ENCODE measurements at places on chromosomes 12 and 14.

DNA sequence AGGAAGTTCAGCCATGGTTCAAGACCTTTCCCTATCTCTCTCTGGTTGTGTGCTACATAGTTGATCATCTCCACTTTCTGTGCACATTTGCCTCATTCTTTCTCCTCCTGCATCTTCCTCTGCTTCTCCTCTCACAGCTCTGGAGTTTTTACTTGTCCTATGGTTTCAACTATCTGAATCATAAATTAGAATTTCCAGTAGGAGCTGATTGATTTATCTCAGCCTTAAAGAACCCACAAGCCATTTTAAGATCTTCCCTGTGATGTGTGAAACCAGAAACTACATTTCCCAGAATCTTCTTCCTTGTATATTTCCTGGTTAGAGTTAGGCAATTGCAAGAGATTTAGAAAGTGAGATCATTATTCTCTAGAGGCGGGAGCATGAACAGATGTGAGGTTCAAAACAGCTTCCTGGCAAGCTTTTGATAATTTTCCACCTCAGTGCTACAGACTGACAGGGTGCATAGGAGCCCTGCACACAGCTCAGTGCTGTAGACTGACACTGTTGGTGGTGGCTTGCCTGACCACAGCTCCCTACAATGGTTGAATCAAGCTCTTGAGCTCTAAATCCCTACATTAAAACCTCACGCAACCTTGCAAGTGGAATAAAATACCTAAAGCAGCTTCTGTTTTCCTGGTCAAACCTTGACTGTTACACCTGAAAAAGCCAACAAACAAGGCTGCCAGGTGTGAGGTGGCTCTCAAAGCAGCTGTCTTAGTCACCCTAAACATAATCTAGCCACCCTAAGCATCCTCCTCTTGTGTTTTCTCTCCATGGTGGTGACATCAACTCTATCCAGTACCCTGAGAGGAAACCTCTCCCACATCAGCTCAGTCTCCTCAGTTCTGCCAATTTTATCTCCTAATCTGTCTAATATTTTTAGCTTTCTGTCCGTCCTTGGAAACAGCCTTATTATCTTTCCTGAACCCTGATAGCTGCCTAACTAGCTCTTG, 21.5 kb upstream of the IFNG start:
- no peak for DNase-seq

DNA sequence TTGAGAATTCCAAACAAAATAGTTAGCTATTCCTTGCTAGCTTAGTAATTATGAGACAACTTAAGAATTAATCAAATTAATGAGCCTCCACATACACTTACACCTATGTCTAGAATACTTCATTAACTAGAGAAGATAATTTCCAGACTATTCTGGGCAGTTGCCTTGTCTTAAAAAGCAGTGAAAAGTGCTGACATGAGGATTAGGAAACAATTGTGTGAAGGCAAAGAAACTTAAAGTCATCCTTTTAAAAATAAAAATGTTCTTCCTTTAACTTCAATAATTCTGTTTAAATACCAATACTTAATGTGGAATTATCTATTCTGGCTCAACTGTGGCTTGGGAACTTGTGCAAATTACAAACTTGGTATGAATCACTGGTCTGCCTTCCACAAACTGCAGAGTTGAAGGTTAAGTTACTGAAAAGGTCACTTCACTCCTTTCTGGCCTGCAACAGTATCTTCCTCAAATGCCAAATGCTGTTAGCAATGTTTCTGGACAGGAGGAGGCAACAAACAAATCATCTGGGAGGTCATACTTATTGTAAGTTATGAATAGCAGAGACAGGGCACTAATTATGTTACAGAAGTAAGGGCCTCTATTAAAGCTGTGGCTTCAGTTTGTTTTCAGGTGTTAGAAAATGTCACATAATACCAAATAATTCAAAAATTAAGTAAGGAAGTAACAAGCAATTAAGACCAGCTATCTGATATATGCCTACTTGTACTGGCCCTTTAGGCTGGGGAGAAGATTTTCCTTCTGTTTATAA, 19.2 kb downstream of the PPTC7 start:
- no peak for DNase-seq

GRCh38 chr12:120466560-120467315, 2.8 kb downstream of the SRSF9 start:
- DNase-seq = peak; percentile 15

DNA sequence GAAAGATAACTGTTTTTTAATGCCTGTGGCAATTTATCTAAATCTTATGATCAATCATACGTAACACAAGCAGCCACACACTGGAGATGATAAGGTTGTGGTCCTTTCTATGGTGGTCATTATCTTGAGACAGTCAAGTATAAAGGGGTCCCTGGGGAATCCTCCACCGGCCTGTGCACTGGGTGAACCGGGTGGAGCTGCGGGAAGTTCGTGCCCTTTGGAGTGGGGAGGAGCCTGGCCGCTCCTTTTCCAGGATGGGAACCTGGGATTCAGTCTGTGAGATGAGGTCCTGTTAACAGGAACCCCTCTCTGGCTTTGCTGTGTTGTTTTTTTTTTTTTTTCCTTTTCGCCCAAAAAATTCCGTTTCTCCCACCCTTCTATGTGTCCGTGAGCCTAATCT, 167.5 kb upstream of the RPL10L start:
- DNase-seq = no peak

DNA sequence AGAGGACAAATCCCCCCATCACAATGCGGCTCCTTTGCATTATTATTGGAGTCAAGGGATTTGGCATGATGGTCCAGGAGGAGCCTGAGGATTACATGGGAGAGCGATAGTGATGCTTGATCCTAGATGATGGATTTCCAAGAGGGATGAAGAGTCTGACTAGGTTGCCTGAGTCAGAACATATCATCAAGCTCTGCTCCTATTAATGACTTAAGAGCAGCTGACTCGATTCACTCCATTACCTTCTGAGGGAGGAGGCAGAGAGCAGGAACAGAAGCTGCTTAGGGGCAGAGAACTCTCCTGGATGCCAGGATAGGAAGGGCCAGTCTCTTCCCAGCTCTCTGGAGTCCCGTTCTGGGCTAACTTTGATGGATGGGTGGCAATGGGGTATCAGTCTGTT, 54.0 kb upstream of the CISTR start:
- no peak for DNase-seq

- no peak for DNase-seq
Observed at GRCh38 chr12:124408822-124409517, 114.1 kb downstream of the RFLNA start.

GRCh38 chr12:53313996-53314395, 7.4 kb downstream of the AAAS start:
- DNase-seq = no peak

- no peak for DNase-seq
Observed at GRCh38 chr14:32015166-32015565, 61.9 kb upstream of the ARHGAP5 start.

DNA sequence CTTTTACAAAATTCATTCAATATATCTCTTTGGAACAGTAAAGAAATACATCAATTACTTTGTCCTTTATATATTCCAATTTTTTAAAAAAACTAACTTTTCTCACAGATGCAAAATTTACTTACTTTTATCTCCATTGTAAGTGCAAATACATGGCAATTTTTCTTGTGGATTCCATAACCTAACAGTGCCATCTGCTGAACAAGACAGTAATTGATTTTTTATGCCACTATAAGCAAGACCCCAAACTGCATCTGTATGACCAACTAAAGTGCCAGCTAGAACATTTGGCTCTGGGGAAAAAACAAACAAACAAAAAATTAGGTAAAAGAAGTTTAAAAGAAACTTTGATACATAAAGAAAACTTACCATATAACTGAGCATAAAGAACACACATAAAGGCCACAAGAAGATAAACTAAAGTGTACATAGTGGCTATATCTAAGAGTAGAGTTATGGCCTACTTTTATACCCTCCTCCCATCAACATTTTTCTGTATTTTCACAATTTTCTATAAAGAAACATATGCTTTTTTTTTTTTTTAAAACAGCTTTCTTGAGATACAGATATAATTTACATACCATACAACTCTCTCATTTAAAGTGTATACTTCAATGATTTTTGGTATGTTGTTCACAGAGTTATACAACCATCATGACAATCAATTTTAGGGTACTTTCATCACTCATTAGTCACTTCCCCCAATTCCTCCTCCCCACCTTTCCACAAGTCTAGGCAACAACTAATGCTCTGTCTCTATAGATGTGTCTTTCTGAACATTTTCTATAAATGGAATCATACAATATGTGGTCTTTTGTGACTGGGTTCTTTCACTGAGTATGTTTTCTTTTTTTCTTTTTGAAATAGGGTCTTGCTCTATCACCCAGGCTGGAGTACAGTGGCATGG, 32.6 kb downstream of the COCH start:
- DNase-seq = no peak

GRCh38 chr14:81449576-81449975, 49.5 kb upstream of the STON2 start:
- DNase-seq = no peak

- no peak for DNase-seq
Observed at GRCh38 chr12:7666595-7666994, 887 bp upstream of the APOBEC1 start.

GRCh38 chr12:67263471-67263870, 5.7 kb upstream of the CAND1 start:
- no peak for DNase-seq

DNA sequence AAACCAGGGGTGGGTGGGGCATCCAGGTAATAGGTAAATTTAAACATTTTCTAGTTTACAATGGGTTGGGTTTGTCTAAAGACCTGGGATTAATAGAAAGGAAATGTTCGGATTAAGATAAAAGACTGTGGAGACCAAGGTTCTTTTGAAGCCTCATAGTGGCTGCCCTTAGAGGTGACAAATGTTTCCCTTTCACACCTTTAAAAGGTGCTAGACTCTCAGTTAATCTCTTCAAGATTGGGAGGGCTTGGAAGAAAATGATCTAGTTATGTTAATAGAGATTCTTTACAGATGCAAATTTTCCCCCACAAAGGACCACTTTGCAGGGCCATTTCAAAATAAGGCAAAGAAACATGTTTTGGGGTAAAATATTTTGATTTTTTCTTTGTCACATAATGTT, 39.0 kb downstream of the TMTC2 start:
- no peak for DNase-seq

- no peak for DNase-seq
Observed at GRCh38 chr12:107779077-107779831, 4.8 kb downstream of the ASCL4 start.

DNA sequence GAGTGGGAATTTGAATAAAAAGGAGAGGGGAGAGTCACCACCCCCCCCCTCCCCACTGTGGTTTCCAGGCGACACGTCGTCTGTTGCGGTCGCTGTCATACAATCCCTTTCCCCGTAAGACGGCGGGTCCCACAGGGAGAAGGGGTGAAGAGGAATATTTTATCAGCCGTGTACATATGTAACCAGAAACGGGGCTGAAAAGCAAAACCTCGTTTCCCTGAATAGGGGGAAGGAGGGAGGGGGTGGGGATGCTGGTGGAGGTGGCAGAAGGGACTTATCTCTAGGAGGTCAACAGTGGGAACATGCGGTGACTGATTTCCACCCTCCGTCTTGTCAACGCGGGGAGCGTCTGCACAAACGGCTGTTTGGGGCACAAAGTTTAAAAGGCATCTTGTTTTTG, 171.4 kb downstream of the RBM19 start:
- DNase-seq = no peak

DNA sequence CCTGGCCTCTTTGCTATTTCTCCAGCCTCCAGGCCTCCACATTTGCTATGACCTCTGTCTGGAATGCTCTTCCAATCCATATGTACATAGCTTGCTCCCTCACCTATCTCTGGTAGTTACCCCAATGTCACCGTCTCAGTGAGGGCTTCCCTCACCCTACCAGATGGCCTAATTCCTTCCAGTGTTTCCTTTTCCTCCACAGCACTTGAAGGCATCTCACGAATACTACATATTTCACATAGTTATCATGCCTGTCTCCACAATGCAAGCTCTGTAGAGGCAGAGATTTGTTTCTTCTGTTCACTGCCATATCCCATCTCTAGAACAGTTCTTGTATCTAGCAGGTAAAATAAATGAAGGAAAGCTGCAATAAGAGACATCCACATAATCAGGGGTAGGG, 21.3 kb upstream of the HSP90B1 start:
- DNase-seq = no peak

GRCh38 chr12:101729842-101730241, 9.4 kb downstream of the SYCP3 start:
- no peak for DNase-seq

GRCh38 chr12:8637244-8637643, 24.6 kb upstream of the AICDA start:
- DNase-seq = no peak

- no peak for DNase-seq
Observed at GRCh38 chr12:524167-524951, 64.6 kb downstream of the B4GALNT3 start.

DNA sequence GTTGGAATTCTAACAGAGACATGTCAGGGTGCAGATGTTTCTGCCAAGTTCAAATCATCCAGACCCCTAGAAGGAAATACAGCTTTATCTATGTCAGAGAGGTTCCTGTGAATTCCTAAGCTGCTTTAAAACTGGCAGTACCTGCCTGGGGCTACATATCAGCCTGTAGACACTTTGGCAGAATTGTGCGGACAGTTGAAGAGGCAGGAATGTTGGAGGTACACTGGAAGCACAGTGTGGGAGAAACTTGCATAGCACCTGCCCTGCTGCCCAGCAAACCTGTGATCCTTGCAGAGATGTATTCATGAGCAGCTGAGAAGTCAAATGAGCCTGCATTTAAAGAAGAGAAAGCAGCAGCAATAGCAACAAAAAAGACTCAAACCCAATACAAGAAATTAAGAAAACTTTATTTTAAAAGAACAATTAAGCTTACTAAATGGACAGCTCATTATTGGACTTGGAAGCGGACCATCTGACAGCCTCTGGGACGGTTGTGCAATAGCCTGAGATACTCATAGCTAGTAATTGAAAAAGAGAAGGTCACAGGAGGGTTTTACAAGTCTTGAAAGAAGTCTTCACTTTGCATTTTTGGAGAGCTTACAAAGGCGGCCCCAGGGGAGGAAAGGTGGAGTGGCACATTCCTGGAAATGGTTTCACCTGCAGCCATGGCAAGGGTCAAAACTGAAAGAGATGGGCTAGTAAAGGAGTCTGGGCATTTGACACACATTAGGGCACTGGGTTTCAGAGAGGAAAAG, 280.9 kb upstream of the FLRT2 start:
- no peak for DNase-seq

- no peak for DNase-seq
Observed at GRCh38 chr14:103724116-103724515, 8.5 kb downstream of the ZFYVE21 start.

DNA sequence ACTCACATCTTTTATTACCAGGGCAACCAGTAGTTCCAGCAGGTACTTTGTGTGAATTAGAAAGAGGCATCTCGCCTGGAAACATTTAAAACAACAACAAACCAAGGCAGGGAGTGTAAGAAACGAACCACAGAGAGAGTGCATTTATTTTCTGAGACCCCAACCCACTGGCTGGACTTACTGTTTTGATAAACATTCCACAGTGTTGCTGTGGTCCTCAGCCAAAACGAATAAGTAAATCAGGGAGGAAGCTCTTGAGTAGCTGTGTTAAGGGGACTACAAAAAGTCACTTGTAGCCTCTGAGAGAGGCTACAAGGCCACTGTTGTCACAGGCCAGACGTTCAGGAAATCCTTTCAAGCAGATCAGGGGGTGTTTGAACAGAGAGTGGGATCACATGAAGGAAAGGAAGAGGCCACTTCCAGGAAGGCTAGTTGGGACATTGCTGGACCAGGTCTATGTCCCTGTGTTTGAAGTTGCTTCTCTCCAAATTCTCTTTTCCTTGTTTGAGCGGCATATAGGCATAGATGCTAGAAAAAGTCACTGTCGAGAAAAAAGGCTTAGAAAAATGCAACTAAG, 33.8 kb downstream of the DMAC2L start:
- DNase-seq = no peak
